ENCODE measurements at places on chromosomes 2 and 18.
A peak's percentile ranks its signal among the peaks of the same experiment; 100 is the strongest.

GRCh38 chr2:205197468-205198139 lies 484.7 kb upstream of the NRP2 start:
- peak; percentile 20 for DNase-seq

- peak; percentile 22 for DNase-seq
These were observed 76.2 kb upstream of the LRRTM1 start for GRCh38 chr2:80380736-80381135.

- DNase-seq: no peak
These were observed 787 bp downstream of the ERBB4 start for GRCh38 chr2:212537726-212538304.

DNA sequence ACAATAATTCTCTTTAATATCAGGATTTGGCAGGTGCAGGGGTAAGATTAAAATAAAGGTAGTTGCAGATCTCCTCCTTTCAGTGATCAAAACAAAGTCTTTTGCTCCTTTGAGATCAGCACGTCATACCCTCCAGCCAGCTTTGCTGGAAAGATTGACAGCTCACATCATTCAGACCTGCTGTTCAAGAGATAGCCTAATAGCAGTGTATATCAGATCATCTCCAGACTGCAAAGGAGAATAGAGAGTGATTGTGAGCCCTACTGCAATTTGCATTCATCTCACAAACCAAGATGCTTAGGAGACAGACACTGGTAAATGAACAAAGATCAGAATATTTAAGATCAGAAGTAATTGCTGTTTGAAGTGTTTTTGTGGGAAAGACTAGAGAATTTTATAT lies 135.8 kb upstream of the DSEL start:
- no peak for DNase-seq

DNA sequence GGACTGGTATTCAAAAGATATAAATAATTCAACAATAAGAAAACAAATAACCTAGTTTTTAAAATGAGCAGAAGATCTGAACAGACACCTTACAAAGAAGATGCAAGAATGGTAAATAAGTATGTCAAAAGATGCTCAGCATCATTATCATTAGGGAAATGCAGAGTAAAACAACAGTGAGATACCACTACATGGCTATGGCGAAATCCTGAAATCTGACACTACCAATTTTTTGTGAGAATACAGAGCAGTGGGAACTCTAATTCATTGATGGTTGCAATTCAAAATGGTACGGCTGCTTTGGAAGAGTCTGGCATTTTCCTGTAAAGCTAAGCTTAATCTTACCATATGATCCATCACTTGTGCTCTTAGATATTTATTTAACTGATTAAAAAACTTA lies 151.8 kb downstream of the UBR3 start:
- peak; percentile 17 for DNase-seq

DNA sequence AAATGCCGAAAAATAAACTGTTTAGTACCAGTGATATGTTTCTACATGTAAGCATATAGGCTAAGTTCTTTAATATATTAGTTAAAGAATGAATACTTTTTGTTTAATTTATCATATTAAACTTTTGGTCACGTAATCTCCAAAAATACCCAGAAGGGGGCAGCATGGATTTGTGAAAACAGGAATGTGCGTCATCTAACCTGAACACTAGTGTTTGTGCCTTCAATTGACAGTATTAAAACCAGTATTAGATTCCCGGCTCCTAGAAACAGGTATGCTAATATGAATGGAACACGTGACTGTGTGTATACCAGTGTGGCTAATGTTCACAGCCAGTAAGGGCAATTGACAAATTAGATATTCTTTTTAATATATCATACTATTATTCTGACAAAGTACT lies 51.8 kb downstream of the WDR7 start:
- peak; percentile 68 for DNase-seq

DNA sequence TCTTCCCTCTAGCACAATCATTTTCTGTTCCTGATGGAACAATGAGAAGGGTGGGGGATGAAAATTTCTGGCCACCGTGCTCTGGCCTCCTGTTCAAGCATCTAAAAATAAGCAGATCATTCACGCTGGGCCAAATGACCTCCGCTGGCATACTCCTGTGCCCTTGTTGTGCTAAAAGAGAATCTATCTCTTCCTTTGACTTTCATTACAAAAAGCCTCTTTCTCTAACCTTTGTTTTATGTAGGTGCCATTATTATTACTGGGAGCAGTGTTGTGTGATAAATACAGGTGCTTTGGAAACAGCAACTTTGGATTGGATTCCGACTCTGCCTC lies 44.6 kb upstream of the B3GNT2 start:
- DNase-seq: no peak

DNA sequence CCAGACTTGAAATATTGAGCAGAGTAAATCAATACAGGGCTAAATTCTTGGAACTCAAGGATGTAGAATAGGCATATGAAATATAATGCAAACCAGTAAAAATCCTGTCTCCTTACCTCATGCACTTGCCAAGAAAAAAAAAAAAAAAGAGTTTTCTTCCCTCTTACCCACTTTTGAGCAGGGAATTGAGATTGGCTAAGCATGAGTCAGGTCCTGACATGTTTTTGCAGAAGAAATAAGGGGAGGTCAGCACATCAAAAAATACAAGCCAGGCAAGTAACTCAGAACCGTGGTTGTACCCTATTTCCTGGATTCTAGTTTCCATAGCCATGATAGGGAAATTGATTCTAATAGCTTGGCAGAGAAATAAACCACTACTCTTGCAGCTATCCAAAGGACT lies 1526.7 kb downstream of the LRP1B start:
- DNase-seq: no peak

DNA sequence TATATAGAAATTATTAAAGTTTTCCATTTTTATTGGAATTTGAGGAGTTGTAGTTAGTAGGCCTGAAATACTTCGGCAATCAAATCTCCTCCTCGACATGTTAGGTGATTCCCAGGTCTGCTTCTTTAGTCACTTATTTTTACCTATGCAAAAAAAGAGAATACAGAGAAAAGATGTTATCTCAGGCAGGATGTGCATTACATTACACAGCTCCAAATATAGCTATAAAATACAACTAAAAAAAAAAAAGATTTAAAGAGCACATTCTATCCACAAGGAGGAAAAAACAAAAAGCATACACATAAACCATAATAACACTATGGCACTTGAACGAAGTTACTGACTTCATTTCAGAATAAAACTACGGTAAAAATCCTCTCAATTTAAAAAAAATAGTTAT lies 8.1 kb downstream of the STK17B start:
- DNase-seq: no peak

DNA sequence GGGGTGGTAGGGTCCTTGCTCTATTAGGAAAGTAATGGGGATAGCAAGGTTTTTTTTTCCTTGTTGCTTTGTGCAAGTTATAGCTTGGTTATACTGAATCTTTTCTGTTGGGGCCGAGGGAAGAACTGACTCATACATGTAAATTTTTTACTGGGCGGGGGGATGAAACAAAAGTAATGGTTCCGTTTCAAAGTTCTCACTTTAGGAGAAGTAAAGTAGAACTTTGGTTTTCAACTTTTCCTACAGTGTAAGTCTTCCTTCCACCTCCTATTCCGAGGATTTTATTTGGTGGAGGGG lies 1.1 kb downstream of the AFTPH start:
- DNase-seq: no peak

GRCh38 chr2:68742626-68743415 lies 8.2 kb downstream of the ARHGAP25 start:
- DNase-seq: peak; percentile 27

Data from NCI-H2171 treated with DMSO at 0.1 percent for 48 hours (cell line).